ENCODE measurements at places on chromosomes 2 and 18.

DNA sequence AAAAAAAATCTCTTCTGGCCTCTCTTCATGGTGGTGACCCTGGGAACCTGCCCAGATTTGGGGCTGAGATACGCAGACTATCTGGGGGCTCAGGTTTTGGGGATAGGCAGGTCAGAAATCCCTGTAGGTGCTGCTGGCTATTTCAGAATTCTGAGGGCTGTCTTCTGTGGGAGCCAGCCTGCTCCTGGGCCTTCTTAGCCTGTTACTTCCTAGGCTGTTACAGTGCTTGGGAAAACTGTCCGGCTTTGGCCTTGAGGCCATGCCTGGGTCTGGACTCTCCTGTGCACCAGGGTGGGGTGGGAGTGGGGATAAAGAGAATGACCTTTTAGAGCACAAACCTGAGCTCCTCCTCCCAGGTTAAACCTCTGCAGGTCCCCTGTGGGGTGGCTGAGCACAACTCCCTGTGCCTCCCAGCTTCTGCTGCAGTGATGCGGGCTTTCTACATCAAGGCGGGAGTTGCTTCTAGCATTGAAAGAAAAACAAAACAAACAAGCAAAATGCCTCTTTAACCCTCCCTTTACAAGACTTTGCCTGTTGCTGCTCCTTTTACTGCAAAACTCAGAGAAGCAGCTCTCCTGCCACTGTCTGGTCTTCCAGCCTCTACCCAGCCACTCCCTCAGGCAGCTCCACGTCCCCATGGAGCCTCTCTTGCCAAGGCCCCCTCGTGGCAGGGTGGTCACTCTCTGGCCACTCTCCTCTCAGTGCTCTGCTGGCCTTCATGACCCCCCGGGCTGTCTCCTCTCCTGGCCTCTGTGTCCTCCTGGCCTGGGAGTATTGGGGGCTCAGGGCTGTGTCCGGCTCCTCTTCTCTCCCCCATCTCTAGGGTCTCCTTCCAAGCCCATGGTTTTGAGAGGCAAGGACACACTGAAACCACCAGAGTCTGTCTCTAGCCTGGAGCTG, 293.0 kb upstream of the HS6ST1 start:
- H3K27me3 ChIP-seq = no peaks in the 10 kb centered on the region
- no peaks in the 10 kb centered on the region for H3K36me3 ChIP-seq
- H3K4me3 ChIP-seq = no peak overlapping the region
- DNase-seq = no peak
- no peak overlapping the region for H3K27ac ChIP-seq

DNA sequence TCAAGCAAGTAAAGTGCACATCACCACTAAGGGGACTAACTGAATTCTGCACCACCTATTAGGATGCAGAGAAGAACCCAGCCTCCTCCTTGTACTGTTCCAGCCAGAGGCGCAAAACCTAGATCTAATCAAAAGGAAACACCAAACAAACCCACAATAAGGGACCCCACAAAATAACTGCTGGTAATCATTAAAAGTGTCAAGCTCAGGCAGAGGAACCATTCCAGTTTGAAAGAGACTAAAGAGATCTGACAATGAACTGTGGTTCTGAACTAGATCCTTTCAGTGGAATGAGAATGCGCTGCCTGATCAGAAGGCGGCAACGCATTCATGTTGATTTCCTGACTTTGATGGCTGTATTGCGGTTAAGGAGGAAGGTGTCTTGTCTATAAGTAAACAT, 16.8 kb downstream of the HDLBP start:
- H3K4me3 ChIP-seq = no peak overlapping the region
- no peak overlapping the region for H3K27ac ChIP-seq
- H3K27me3 ChIP-seq = no peaks in the 10 kb centered on the region
- no peaks in the 10 kb centered on the region for H3K36me3 ChIP-seq
- no peaks in the 10 kb centered on the region for H3K4me1 ChIP-seq

DNA sequence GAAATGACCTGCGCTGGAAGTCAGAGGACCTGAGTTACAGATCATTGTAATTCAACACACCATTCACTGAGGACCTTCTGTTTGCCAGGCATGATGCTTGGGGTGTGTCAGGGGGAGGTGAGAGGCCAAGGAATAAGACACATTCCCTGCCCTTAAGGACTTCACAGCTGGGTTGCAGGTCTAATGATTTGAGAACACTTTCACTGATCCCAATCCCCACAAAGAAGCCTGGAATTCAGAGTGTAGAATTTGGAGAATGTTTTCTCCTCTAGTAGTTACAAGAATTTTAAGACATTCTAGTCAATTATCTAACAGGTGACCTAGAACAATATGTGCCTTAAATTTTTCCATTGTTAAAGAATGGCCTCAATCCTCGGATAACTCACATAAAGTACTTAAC, 322.4 kb downstream of the TNS1 start:
- no peaks in the 10 kb centered on the region for H3K27me3 ChIP-seq
- no peak overlapping the region for H3K27ac ChIP-seq
- H3K36me3 ChIP-seq = no peaks in the 10 kb centered on the region
- no peak for DNase-seq
- H3K4me3 ChIP-seq = no peak overlapping the region

DNA sequence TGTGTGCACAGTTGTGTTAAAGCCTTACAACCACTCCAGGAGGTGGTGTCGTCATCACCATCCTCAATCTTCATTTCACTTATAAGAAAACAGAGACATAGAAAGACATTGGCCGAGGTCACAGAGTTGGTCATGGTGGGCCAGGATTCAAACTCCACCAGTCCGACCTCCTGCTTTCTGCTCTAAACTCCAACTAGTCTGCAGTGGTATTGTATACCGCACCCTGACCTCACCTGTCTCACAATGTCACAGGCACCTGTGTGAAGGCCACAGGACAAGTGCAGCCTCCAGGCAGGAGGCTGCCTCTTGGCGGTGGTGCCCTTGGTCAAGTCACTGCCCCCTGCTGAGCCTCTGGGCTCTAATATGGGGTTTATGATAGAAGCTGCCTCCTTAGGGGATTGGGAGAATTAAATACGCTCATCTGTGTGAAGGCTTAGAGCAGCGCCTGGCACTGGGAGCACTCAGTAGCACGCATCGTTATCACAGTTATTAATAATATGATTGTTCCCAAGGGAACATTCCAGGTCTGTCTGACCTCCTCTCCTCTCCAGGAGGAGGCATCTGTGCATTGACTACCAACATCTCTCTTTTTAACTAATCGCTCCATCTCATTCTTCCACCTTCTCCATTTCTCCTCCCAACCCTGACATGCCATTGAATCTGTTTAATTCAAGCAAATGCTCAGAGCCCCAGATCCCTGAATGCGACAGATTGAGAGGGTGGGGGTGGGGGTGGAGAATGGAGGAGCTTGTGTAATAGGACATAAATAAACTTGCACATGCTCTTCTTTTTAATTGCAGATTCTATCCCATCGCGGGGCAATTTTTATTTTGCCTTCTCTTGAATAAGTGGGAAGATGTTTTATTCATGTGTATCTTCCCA, 112.7 kb downstream of the MCFD2 start:
- H3K36me3 ChIP-seq = no peaks in the 10 kb centered on the region
- H3K27me3 ChIP-seq = no peaks in the 10 kb centered on the region
- H3K27ac ChIP-seq = no peak overlapping the region
- H3K4me1 ChIP-seq = peaks cover 7% of the 10 kb centered on the region
- DNase-seq = no peak

DNA sequence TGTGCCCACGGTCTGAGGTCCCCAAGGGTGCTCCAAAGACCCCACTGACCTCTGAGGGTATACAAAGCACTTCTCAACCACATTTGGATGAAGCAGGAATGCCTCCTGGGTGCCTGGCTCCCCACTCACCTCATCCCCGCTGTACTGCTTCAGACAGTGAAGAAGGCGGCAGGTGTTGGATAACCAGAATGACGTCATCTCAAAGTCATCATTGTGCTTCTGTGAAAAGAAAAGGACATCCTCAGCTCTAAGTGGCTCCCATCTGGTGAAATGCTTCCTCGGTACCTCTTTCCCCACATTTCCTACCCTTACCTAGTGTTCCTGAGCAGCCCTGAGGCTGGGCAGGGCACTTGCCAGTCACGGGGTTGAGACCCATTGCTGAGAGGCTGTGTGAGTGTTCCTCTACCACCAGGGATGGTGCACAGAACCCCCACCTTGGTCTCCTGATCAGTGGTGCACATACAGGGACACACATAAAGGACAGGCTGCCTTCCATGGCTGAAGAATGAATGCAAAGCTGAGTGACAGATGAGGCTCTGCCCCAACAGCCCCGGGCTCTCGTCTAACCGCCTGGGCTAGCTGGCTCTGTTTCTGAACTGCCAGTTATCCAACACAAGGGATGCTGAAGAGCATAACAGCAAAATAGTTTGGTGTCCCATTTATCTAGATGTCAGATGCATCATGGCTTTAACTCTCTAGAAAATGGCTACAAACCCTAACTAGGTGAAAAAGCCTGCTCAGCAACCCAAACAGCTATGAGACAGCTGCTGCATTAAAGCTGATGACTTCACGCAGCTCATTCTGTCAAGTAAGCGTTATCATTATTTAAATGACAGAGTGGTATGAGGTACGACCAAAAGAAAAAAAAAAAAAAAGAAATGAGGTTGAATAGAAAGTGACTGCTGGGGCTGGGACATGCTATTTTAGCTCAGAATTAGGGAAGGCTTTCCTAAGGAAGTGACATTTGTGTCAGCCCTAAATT, 28.2 kb upstream of the ACAA2 start:
- no peaks in the 10 kb centered on the region for H3K27me3 ChIP-seq
- no peak for DNase-seq
- peaks cover 7% of the 10 kb centered on the region for H3K36me3 ChIP-seq
- no peaks in the 10 kb centered on the region for H3K4me1 ChIP-seq
- no peak overlapping the region for H3K27ac ChIP-seq

DNA sequence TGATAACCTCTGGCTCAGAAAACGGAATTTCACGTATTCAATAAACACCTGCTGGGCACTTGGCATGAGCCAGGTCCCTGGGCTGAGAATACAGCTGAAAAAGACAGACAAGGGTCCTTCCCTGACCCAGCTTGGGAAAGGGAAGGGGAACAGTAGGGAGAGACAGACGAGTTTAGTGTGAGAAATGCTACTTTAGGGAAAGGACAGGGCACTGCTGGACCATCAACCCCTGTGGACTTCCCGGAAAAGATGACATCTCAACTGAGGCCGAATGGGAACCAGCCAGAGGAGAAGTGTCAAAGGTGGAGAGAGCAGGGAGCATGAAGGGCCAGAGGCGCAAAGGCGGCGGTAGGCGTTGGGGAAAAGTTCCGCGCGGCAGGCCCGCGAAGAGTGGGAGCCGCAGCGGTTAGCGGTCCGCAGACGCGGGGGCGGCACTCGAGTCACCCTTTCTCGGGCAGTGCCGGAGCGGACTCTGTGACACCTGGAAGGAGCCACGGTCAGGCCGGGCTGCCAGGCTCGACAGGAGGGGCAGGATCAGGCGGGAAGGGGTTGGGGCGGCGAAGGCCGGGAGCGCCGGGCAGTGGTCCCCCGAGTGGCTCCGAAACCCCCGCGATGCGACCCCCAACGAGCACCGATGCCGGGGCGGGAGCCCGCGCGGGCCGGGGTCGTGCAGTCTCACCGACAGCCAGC, 519 bp downstream of the TEX261 start:
- H3K27me3 ChIP-seq = no peaks in the 10 kb centered on the region
- H3K36me3 ChIP-seq = peaks cover 16% of the 10 kb centered on the region
- H3K27ac ChIP-seq = peak overlapping the region; percentile 80
- H3K4me1 ChIP-seq = peaks cover 13% of the 10 kb centered on the region

GRCh38 chr2:172484253-172484652, 56.9 kb downstream of the ITGA6 start:
- H3K36me3 ChIP-seq = no peaks in the 10 kb centered on the region
- no peak overlapping the region for H3K4me3 ChIP-seq
- no peak for DNase-seq

GRCh38 chr2:187459256-187459655, 11.2 kb upstream of the CALCRL start:
- no peak for DNase-seq
- H3K27me3 ChIP-seq = no peaks in the 10 kb centered on the region
- no peak overlapping the region for H3K27ac ChIP-seq
- no peak overlapping the region for H3K4me3 ChIP-seq

GRCh38 chr18:31647127-31647753, 37.1 kb downstream of the B4GALT6 start:
- DNase-seq = no peak
- H3K4me1 ChIP-seq = no peaks in the 10 kb centered on the region
- no peaks in the 10 kb centered on the region for H3K27me3 ChIP-seq
- H3K27ac ChIP-seq = no peak overlapping the region
- H3K36me3 ChIP-seq = no peaks in the 10 kb centered on the region

GRCh38 chr2:74747411-74748080, 86.4 kb upstream of the HK2 start:
- no peaks in the 10 kb centered on the region for H3K4me1 ChIP-seq
- no peaks in the 10 kb centered on the region for H3K27me3 ChIP-seq
- no peak for DNase-seq
- H3K4me3 ChIP-seq = no peak overlapping the region
- no peaks in the 10 kb centered on the region for H3K36me3 ChIP-seq
- no peak overlapping the region for H3K27ac ChIP-seq

- H3K4me3 ChIP-seq = peak overlapping the region; percentile 5
- no peaks in the 10 kb centered on the region for H3K36me3 ChIP-seq
- H3K27me3 ChIP-seq = no peaks in the 10 kb centered on the region
- DNase-seq = no peak
Measured at GRCh38 chr2:216621292-216621691, 11.9 kb upstream of the IGFBP2 start.

GRCh38 chr2:171563301-171563700, 41.0 kb downstream of the CYBRD1 start:
- no peak overlapping the region for H3K4me3 ChIP-seq
- no peak for DNase-seq
- H3K36me3 ChIP-seq = no peaks in the 10 kb centered on the region
- H3K27me3 ChIP-seq = no peaks in the 10 kb centered on the region
- H3K27ac ChIP-seq = no peak overlapping the region
- no peaks in the 10 kb centered on the region for H3K4me1 ChIP-seq

DNA sequence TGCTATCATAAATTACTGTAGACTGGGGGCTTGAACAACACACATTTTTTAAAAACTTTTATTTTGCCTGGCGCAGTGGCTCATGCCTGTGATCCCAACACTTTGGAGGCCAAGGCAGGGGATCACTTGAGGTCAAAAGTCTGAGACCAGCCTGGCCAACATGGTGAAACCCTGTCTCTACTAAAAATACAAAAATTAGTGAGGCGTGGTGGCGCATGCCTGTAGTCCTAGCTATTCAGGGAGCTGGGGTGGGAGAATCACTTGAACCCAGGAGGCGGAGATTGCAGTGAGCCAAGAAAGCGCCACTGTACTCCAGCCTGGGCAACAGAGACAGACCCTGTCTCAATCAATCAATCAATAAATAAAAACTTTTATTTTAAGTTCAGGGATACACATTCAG, 9.1 kb downstream of the KCNK3 start:
- H3K27ac ChIP-seq = peak overlapping the region; percentile 50
- no peak overlapping the region for H3K4me3 ChIP-seq
- no peaks in the 10 kb centered on the region for H3K27me3 ChIP-seq
- no peak for DNase-seq

GRCh38 chr2:163630836-163631235, 105.0 kb downstream of the FIGN start:
- no peaks in the 10 kb centered on the region for H3K27me3 ChIP-seq
- DNase-seq = no peak
- no peak overlapping the region for H3K4me3 ChIP-seq
- H3K4me1 ChIP-seq = peaks cover 2% of the 10 kb centered on the region

GRCh38 chr2:109243526-109244303, 114.7 kb downstream of the SH3RF3 start:
- H3K36me3 ChIP-seq = no peaks in the 10 kb centered on the region
- no peaks in the 10 kb centered on the region for H3K27me3 ChIP-seq
- DNase-seq = no peak
- peak overlapping the region; percentile 56 for H3K4me3 ChIP-seq

GRCh38 chr18:78647018-78647417, 332.6 kb upstream of the SALL3 start:
- H3K27me3 ChIP-seq = no peaks in the 10 kb centered on the region
- DNase-seq = no peak
- no peaks in the 10 kb centered on the region for H3K4me1 ChIP-seq
- no peaks in the 10 kb centered on the region for H3K36me3 ChIP-seq
- no peak overlapping the region for H3K27ac ChIP-seq

All from thoracic aorta (tissue), 2 donors.